ENCODE measurements at places on chromosomes 2 and 18.

- peak; percentile 16 for DNase-seq
Measured at GRCh38 chr2:17857021-17857420, 21.4 kb upstream of the KCNS3 start.

DNA sequence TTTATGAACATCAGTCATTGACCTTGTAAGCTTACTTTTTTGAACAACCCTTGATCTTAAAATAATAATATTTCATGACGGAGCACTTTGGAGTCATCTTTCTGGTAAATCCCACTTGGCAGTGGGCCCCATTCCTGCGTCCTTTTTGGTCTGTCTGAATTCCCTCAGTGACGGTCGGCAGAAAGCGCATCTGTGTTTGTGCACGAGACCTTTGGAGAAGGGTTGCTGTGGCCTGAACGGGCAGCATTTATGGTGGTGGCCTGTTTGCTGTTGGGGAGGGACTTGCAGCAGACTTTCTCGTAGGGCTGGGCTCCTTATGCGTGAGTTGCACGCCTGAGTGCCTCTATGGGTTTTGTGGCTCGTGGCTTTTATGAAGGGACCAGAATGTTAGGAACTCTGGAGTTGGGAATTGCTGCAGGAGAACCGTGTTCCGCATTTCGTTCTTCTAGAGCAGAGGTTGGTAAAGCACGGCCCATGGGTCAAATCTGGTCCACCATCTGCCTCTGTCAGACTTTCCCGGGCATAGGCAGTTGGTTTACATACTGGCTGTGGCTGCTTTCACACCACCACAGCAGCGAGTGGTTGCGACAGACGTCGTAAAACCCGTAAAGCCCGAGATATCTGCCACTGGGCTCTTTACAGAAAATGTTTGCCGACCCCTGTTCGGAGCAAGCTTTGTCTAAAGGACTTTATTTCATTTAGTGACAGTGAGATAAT, 30.8 kb downstream of the LPIN1 start:
- peak; percentile 92 for DNase-seq

GRCh38 chr18:22177327-22177871, 8.0 kb downstream of the GATA6 start:
- no peak for DNase-seq

GRCh38 chr2:166331468-166331867, 44.3 kb downstream of the SCN9A start:
- DNase-seq, result no peak

- no peak for DNase-seq
Measured at GRCh38 chr2:186382932-186383331, 103.1 kb upstream of the ZC3H15 start.

GRCh38 chr2:11406958-11407381, 59.0 kb downstream of the E2F6 start:
- DNase-seq, result peak; percentile 15

GRCh38 chr2:69720404-69720803, 21.5 kb upstream of the ANXA4 start:
- DNase-seq, result no peak

DNA sequence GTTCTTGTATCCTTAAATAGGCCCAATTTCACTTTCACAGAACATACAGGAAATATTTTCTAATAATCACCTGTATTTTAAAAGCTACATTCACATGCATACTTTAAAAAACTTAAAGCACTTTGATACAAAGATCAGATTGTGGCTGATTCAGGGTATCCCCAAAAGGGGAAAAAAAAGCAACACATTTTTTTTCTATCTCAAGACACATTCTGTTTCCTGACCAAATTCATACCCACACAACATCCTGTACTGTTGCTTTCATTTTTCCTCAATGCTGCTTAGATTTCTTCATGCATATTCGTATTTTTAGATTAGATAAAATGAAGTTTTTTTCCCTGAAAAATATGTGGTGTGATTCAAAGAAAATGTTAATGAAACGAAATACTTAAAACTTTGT, 122.5 kb downstream of the TMEFF2 start:
- DNase-seq, result no peak

- DNase-seq, result no peak
Measured at GRCh38 chr2:207437136-207437523, 92.6 kb upstream of the CREB1 start.

DNA sequence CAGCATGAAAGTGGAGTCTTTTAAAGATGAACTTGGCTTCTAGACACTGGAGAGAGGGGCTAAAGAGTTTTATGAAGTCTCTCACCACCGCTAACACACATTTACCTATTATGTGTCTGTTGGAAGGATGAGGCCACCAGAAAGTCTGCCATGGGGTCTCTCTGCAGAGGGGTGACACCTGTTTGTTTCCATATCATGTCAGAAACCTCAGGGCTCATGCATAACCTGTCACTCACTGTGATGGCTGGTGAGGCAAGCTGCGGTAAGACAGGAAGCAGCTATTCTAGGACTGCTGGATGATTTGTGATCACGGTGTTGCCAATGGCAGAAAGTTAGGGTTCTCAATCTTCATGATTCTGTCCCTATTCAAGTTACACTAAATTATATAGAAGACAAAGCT, 60.8 kb upstream of the DNMT3A start:
- no peak for DNase-seq

GRCh38 chr18:22591222-22591621, 173.5 kb upstream of the CTAGE1 start:
- DNase-seq, result no peak

DNA sequence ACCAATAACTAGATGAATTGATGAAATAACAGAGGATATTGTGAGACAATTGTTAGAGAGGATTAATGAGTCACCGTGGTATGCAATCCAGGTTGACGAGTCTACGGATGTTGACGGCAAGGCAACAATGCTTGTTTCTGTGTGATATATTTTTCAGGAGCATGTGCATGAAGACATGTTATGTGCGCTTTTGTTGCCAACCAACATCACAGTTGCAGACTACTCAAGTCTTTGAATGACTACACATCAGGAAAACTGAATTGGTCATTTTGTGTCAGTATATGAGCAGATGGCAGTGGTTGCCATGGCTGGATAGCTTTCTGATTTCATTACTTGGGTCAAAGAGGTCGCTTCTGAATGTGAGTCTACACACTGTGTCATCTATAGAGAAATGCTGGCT, 96.8 kb upstream of the CRACDL start:
- DNase-seq, result peak; percentile 9

DNA sequence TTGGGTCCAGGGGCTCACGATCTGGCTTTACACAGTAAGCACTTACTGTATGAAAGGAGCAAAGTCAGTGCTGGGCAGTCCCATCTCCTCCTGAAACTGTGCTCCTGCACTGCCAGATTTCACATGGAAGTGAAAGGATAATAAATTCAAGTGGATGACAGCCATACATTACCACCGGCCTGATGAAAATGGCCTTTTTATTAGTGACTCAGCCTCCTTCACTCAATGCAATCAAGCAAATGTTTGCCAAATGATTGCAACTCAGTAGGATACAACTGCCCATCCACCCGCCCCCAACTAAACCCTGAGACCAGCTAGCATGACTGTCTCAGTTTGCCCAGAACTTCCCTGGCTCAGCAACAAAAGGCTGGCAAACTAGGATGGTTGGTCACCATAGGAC, 77.1 kb downstream of the MYO5B start:
- no peak for DNase-seq

- peak; percentile 69 for DNase-seq
Measured at GRCh38 chr2:241801611-241802420, 7.2 kb upstream of the NEU4 start.

DNA sequence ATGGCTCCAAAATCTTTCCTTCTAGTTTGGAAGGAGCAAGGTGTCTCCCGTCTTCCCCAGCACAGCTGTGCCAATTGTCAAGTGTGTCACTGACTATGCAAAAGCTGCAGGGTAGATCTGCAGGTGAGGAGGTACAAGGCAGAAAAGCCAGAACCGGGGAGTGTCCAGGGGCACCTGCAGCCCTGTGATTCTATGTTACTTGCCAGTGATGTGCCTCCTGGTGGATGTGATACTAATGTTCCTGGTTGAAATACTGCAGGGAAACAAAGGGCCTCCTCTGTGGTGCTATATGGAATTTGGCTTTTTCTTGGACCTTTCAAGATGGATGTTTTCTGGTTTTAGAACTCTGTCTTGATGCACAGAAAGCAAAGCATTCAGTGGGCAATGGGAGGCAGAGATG, 80.3 kb downstream of the ST6GAL2 start:
- DNase-seq, result no peak

DNA sequence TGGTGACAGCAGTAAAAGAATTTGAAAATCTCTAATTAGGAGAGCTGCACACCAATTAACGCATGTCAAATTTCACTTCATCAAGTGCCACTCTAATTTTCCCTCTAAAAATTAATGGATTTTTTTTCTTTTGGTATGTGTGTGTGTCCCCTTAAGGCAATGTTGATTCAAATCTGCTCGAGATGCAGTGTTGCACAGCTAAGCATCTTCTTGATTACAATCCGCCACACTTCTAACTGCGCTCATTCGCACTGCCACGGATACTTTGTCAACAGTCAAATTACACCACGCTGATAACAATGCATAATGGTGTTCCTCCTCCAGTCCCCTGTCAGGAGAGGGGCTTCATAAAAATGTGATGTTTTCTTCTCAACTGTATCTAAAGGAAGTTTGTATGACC, 261.4 kb downstream of the MEIS1 start:
- no peak for DNase-seq

- no peak for DNase-seq
Measured at GRCh38 chr2:238100821-238101771, 956 bp downstream of the ESPNL start.

DNA sequence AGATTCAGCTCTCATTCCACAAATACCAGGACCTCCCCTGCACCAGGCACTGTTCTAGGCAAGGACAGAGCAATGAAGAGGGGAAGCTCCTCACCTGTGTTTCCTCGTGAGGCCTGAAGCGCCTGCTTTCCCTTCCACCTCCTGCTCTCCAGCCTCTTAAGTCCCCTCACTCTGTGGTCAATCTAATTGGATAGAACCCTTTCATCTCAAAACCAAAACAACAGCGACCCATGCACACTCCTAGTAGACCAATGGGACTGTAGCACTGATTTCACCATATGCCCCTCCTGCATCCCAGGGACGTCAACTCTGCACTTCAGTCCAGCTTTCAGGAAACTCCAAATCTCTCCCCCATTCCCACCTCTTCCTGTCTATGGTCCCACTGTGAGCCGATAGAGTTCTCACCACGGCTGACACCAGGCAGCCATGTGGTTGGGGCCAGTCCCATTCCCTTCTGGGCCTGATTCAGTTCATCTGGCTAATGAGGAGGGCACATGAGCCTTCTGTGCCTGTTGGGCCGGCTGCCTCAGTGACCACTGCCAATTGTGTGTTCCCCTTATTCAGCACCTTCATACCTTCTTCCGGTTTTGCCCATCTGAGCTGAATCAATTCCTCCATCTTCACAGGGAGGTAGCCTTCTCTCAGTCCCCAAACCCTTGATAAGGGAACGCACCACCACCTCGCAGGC, 33.3 kb upstream of the MAT2A start:
- DNase-seq, result no peak

DNA sequence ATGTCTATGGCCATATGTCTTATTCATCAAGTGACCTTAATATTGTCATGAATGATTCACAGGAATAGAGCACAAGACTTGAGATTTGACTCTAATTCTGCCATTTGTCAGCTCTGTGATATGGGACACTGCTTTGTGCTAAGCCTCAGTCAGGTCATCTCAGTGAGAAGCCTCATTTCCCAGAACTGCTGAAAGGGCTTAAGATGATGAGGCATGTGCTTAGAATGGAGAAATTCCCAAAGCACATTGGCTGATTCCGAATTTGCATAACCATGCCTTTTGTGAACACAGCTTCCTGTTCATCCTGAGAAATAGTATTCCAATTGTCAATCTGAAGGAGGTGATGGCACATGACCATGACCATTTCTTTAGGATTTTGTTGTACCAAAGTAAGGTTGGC, 218.1 kb downstream of the ALK start:
- no peak for DNase-seq

GRCh38 chr2:9213477-9214051, 7.0 kb downstream of the ASAP2 start:
- no peak for DNase-seq

DNA sequence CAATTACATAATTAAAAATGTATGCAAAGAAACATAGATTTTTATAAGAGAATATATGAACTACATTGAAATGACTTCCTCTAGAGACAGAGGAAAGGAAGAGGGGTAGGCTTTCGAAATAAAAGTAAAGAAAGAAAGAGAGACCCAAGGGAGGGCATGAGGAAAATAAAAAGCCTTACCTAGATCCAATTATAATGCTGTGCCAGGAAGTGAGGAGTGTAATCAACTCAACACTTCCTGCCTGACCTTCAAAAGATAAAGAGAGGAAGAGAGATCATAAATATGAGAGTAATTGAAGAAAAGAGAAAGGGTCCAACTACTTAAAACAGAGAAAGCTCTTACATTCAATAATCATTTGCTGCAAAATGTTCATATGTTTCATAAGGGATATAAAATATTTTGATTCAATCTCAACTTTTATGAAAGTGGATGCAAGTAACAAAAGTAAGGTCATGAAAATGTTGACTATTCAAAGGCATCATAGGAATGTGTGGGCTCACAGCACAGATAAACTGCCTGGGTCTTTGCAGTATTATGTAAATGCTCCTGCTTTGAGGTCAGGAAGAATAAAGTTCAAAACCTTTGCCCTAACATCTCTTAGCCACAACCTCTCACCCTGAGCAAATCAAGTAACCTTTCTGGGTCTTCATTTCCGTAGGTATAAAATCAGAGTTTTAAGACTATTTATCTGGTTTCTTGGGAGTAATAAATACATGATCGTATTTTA, 1237.7 kb downstream of the LRP1B start:
- no peak for DNase-seq

DNA sequence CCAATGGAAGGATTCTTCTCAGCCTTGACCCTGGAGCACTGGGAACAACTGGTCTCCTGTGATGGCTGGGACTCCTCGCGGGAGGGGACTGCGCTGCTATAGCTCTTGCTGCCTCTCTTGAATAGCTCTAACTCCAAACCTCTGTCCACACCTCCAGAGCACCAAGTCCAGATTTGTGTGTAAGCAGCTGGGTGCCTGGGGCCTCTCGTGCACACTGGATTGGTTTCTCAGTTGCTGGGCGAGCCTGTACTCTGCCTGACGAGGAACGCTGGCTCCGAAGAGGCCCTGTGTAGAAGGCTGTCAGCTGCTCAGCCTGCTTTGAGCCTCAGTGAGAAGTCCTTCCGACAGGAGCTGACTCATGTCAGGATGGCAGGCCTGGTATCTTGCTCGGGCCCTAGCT, 28.8 kb downstream of the LIPG start:
- DNase-seq, result no peak
